Immature natural killer cell (primary cell): ENCODE measurements at places on chromosomes 4 and X. TPM values are rescaled to one million over a fixed set of nuclear protein-coding genes. Genes with fewer than 3 reads are reported as not detected.

SLC4A4 gene
- polyA plus RNA-seq, result 4.4 TPM

DNA sequence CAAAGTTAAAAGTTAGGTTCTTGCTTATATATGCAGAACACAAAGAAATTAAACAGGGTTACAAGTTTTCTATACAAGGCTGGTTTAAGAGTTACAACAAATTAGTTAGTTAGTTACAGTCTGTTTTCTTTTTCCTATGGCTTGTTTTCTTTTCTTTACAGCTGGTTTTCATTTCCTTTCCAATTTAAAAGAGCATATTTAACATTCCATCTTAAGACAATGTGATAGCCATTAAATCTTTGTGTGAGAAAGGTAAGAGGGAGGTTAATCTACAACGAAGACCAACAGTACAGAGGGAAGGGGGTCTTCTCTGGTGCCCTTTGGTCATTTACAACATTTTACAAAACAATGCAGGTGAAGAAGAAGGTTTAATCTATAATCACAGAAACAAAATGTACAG is 290.6 kb downstream of the ZNF674 start:
- H3K36me3 ChIP-seq, result no peaks in the 10 kb centered on the region
- no peak overlapping the region for H3K27ac ChIP-seq
- H3K4me3 ChIP-seq, result no peak overlapping the region
- peaks cover 2% of the 10 kb centered on the region for H3K27me3 ChIP-seq
- no peaks in the 10 kb centered on the region for H3K4me1 ChIP-seq

GRCh38 chr4:10124167-10124930 is 7.8 kb upstream of the WDR1 start:
- H3K27ac ChIP-seq, result no peak overlapping the region
- DNase-seq, result no peak
- H3K4me3 ChIP-seq, result no peak overlapping the region

DNA sequence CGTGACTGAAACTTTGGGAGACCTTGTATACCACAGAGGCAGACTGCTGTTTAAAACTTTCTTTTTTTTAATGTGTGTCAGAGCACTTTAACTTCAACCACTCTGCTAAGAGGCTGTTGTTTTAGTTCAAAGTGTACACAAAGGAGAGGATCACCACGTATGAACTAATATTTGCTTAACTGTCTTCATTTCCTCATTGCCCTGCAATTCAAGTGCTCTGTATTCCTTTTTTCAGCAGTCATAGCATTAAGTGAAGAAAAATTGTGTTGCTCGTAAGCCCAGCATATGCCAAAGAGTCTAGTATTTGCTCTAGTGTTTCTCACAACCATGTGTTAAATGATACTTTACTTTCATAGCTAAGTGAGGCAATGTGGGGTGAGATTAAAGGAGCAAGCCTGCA is 63.0 kb upstream of the HHIP start:
- H3K4me1 ChIP-seq, result no peaks in the 10 kb centered on the region
- H3K27me3 ChIP-seq, result peaks cover 3% of the 10 kb centered on the region
- H3K36me3 ChIP-seq, result no peaks in the 10 kb centered on the region
